T-helper 1 cell (primary cell): ENCODE measurements at places on chromosomes 5 and 9.

- no peak for DNase-seq
Measured at GRCh38 chr5:96826071-96826470, 18.3 kb upstream of the ERAP1 start.

DNA sequence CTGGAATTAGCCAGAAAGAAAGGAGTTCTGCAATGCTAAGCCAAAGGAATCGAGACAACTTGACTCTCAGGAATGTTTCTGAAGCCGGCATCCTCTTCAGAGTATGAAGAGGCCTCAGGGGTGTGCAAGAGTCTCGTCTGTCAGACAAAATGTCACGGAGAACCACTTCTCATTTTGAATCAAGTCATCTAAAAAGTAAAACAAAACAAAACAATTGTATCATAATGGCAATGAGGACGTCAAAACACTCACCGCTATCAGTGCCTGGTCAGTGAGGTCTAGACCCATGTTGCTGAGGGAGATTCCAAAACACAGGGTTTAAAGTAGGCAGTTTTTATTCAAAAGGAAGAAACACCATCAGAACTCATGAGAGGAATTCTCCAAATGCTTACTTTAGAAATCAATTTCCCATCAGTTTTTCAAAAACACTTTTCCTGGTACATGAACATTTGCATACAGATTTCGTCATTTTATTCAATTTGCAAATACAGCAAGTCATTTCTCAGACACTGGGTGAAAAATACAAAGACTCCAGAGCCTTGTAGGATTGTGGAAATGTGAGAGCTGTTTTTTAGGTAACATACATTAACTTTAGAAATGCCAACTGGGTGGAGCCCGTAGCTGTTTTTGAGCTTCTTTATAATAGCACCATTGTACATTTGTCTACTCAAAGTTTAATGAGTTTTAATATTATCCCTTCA lies 89.5 kb upstream of the MAP3K1 start:
- no peak for DNase-seq

DNA sequence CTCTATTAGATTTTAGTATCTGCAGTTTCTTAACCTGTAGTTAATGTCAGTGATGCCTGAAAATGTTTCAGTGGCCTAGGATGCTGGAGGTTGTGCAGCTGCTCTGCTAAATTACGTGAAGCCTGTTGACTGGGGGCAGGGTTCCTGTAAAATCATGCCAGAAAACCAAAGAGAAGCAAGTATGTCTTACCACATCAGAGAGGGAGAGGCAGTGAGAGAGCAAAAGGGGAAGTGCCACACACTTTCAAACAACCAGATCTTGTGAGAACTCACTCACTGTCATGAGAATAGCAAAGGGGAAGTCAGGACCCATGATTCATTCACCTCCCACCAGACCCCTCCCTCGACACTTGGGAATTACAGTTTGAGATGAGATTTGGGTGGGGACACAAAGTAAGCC lies 83.9 kb upstream of the CYLC2 start:
- no peak for DNase-seq

- DNase-seq, result no peak
Measured at GRCh38 chr9:26205261-26205660, 527.0 kb upstream of the TUSC1 start.

DNA sequence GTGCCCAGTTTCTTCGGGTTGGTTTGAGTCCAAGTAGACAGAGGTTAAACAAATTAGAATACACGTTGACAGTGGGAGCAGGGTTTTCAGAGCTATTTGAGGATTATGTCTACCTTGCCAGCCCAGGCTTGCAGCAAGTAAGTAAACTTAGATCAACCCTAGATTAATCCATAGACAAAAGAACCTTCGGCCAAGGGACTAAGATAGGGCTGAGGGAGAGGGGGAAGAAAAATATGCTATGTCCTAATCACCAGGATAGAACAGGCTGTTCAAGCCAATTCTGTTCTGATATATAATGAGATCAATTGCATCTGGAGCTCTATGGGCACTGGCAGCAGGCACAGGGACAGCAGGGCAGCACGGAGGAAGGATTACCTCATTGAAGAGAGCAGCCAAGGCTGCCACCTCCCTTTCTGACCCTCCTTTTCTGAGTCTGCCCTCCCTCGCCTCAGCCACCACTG lies 377.7 kb downstream of the PIK3R1 start:
- no peak for DNase-seq

DNA sequence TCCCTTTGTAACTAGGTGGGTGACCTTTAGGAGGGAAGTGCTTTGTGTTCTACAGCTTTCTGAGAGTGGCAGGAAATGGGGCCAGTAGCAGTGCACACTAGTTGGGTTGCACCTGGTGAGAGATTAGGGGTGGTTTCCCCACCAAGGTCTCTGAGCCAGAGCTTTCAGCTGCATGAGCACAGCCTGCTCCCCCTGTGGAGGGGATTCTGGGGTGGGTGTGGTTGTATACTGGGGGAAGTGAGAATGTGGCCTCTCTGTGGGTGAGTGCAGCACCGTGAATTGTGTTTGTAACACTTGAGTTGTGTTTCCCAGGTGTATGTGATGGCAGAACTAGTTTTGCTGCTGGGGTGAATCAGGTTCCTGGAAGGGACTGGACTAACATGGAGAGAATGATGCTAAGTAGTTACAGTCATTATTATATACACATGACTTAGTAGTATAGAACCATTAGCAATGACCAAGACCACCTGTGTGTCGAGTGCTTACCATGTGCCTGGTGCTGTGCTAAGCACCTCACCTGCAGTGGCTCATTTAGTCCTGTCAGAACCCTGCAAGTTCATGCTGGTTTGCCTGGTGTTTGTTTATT lies 11.8 kb upstream of the CXXC5 start:
- DNase-seq, result no peak

- no peak for DNase-seq
Measured at GRCh38 chr5:160092960-160093707, 26.1 kb downstream of the PWWP2A start.

GRCh38 chr9:96651626-96652025 lies 3.5 kb downstream of the PRXL2C start:
- peak; percentile 9 for DNase-seq

DNA sequence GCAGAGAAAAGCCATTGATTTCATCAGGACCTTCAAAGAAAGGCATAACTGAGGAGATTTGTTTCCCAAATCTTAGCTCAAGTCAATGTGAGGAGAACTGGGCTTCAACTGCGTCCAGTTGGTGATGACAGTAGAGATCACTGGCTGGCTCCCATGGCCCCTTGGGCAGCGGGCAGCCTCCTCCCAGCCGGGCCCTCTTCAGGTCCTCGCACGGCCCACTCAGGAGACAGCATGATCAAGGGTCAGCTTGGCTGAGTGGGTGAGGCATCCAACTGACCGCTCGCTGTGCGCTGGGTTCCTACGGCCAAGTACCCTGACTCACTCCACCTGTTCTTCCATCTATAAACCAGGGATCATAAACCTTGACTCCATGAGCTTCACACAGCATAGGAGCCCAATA lies 274.0 kb downstream of the NSG2 start:
- no peak for DNase-seq

DNA sequence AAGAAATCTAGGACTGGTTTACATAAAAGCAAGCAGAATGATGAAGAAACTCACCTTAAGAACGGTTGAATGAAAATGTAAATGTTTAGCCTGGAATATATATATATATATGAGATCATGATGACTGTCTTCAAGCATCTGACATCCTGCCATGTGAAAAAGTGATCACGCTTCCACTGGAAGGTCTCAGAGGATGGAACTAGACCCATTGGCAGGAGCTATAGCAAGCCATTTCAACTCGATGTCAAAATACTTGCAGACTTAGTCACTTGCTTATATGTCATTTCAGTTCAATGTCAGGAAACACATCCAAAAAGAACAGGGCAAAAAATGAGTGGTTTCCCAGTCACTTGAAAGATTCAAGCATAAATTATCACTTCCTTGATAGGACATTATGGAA lies 22.2 kb upstream of the TMEM161B start:
- DNase-seq, result no peak

DNA sequence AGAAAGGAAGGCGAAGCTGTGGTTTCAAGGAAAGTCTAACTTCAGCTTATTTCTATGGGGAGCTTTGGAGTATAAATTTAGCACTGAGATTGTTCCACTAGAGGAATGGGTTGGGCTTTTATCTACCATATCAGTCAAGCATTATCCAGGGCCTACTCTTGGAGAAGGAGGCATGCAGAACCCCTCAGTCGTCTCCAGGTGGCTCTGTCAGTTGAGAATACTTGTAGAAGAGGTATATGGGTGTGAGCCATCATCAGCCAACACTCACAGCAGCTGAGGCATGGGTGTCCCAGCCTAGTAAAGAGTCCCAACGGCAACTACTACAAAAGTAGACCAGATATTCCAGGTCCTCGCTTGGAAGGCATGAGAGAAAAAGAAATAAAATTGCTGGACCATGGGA lies 548.5 kb upstream of the GRAMD2B start:
- DNase-seq, result no peak

GRCh38 chr5:115070737-115071136 lies 99.0 kb downstream of the TRIM36 start:
- DNase-seq, result no peak

DNA sequence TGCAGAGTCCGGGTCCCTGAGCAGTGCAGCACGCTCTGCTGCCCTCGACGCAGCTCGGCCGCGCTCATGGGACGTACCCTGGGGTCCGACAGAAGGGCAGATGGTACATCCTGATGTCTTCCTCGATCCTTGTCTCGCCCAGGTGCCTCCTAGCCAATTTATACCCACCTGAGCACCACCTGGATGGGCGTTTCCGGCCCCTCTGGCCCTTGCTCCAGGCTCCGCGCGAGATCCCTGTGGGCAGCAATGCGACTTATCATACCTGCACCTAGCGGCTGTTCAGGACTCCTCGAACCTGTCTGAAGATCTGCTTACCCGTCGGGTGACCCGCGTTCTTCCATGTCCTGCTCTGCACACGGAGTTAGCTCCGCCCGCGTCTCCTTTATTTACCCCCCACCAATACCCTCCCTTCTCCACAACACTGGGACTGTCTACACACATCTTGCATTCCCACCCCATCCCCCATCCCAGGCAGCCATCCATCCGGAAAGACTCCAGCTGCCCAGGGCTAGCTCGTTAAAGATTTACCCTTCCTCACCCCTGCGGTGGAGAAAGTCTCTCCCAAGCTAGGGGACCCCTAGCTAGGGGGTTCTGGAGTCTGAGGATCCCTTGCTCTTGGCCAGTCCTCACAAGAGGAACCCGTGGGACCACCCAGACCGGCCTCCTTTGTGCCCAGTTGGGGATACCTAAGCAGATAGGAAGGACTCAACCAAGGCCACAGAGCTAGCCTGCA lies at the start of gene KIF12:
Gene KIF12, minus strand, starts transcription at position 357 of the 733 bp plus-strand sequence. Its CDS starts 16 bp downstream, at position 341.
- DNase-seq, result no peak

- no peak for DNase-seq
Measured at GRCh38 chr5:144742361-144742760, 571.7 kb downstream of the KCTD16 start.

GRCh38 chr9:32863291-32863690 lies 80.0 kb downstream of the TMEM215 start:
- DNase-seq, result no peak

DNA sequence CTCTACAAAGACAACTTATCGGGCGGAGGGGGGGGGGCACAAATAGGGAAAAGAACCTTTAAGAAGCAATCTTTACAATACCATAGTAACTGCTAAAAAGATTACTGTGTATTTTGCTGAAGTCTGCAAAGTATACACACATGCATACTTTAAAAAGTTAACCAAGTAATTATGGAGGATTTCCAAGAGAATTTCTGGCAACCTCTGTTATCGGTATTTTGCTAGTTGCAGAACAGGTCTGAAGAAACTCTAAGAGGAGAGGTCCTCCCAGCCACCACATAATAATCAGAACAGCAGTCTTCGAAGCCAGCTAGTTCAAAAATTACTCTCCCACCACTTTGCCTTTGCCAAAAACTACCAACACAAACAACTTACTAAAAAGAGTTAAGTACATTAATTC lies 56.1 kb downstream of the UBAP2 start:
- no peak for DNase-seq

DNA sequence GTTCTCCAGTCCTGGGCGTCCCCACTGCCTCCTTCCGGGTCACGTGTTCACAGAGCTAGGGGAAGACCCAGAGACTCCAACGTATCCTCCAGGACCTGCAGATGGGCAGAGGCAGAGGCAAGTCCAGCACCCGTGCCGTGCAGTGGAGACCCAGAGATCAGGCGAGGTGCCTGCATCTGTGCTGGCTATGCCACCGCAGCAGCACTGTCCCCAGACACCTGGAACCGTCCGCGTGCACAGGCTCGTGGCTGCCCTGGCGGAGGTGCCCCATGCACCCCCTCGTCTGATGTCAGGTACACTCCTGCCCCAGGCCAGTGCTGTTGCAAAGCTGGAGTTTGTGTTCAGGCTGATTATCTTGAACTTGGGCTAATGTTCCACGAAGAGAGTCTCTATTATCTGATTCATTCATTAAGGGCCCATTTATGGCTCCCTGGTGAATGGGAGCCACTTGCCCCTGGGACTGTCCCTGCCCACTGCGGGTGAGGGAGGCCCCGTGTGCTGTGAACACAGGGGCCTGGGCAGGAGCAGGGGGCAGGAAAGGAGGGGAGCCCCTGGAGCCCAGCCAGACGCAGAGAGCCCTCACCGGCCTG lies 13.7 kb downstream of the IRX4 start:
- DNase-seq, result no peak
